ENCODE measurements at places on chromosomes 7 and 10.

GRCh38 chr10:26391701-26392695 lies 46.1 kb upstream of the APBB1IP start:
- DNase-seq, result no peak

- no peak for DNase-seq
Observed at GRCh38 chr7:137390076-137390475, 46.5 kb upstream of the PTN start.

DNA sequence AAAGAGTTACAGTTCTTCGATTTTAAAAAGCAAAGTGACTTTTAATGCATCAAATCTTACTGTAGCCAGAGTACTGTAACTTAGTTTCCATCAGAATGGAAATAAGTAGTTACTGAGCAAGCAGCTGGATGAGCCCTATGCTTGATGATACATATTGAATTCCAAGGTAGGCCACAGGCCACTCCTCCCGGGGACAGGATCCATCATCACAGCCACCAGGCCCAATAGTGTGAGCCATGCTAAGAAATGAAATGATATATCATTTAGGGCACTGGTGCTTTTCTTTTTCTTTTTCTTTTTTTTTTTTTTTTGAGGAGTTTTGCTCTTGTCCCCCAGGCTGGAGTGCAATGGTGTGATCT lies 42.9 kb upstream of the TOMM7 start:
- DNase-seq, result no peak

GRCh38 chr7:32103361-32103760 lies 33.2 kb upstream of the PDE1C start:
- DNase-seq, result no peak

DNA sequence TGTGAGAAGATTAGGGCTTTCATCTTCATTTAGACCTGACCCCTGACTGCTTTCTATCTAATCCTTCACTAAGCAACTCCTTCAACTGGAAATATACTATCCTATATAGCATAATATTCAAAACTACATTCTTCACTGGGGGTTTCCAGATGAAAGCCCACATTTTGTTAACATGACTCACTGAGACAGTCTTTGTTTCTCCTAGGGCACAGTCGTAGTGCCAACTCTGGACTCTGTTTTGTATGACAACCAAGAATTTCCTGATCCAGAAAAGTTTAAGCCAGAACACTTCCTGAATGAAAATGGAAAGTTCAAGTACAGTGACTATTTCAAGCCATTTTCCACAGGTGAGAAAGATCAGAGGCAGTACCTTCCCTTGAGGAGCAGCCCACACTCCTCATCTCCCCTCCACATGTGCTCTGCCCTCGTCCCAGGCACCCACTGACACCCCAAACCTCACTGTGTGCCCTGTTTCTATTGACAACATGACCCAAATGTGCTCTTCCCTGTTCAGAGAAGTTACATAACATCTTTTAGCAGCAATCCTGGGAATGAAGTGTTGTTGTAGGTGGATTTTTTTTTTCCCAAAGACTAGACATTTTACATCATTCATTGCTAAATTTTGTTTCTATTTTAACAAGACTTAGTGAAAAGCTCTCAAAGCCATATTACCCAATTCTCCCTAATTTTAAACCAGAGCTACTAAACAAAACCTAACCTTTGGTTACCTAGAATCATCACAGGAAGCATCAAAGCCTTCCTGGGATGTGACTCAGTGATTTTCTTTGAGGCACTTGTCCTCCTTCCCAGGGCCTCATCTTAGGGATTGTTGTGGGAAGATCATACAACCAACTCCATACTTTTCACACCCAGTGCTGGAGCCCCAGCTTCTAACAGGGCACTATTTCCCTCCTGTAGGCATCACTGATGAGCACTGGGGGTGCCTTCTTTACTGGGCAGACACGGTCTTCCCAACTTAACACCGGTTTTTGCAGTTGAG lies 10.7 kb downstream of the CYP2E1 start:
- DNase-seq, result no peak

DNA sequence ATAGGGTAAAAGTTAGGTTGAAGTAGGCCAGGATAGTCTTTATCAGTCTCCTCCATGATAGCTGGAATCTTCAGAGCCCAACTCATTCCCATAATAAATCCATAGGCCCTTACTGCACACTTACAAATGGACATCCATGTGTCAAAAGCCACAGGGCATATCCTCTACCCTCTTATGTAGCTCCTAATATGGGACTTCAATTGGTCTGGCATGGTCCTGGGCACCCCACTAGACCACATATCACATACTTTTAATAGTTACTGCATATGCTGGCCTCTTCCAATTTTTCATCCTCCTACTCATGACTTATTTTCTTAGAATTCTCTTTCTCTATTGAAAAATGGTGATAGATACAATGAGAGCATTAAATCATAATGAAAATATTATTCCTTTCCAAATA lies 169.3 kb downstream of the MAGI2 start:
- DNase-seq, result no peak

- DNase-seq, result no peak
Observed at GRCh38 chr7:156732091-156732625, 91.6 kb downstream of the RNF32 start.

GRCh38 chr7:2637505-2638223 lies 5.9 kb downstream of the TTYH3 start:
- no peak for DNase-seq

DNA sequence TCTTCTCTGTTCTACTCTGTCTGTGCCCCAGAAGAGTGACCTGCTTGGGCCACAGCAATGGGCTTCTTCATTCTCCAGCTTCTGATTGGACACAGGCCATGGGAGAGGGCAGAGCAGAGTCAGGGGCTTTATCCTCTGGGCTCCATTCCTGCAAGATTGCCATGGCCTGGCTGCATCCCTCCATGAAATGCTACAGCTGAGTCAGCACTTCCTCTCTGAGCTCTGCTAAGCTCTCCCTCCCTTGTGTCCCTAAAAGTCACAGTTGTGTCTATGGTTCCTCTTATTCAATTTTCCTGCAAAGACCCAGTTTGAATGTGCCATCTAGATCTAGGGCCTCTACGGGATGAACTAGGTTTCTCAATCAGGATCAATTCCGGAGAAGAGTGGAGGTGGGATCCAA lies 903.8 kb downstream of the TYW1 start:
- no peak for DNase-seq

DNA sequence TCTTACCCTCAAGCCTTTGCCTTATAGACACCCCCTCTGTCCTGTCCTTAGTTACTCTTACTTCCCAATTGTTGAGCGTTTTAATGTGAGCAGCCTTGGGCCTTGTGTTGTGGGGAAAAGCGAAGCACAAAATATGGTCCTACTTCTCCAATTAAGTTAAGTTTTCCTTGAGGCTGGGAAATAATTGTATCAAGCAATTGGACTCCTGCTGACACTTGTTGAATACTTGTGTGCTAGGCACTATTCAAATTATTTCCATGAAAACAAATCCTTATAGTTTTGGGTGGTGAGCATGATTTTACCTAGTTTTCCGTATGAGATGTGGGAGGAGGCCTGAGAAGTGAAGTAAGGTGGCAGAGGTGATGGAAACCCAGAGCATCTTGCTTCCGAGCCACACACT lies 5.4 kb upstream of the ZNF783 start:
- no peak for DNase-seq

GRCh38 chr7:35878351-35878750 lies 77.5 kb downstream of the SEPTIN7 start:
- DNase-seq, result no peak

DNA sequence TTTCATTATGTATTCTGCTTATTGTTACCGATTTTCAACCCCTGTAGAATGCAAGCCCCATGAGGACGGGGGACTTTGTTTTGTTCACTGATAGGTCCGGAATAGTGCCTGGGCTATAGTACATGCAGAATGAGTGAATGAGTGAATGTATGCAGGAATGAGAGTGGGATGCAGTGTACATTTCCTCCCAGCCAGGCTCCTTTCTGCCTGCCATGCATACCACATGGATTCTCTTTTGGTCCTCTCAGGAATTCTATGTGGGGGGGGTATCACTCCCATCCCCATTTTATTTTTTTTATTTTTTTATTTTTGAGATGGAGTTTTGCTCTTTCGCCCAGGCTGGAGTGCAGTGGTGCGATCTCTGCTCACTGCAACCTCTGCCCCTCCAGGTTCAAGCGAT lies 16.7 kb downstream of the TRIM56 start:
- DNase-seq, result no peak

Measured in dorsolateral prefrontal cortex (tissue), 122 donors.